ENCODE measurements at places on chromosomes 16 and 17.

- DNase-seq, result peak; percentile 12
Observed at GRCh38 chr16:75868636-75869632, 142.6 kb upstream of the CPHXL start.

DNA sequence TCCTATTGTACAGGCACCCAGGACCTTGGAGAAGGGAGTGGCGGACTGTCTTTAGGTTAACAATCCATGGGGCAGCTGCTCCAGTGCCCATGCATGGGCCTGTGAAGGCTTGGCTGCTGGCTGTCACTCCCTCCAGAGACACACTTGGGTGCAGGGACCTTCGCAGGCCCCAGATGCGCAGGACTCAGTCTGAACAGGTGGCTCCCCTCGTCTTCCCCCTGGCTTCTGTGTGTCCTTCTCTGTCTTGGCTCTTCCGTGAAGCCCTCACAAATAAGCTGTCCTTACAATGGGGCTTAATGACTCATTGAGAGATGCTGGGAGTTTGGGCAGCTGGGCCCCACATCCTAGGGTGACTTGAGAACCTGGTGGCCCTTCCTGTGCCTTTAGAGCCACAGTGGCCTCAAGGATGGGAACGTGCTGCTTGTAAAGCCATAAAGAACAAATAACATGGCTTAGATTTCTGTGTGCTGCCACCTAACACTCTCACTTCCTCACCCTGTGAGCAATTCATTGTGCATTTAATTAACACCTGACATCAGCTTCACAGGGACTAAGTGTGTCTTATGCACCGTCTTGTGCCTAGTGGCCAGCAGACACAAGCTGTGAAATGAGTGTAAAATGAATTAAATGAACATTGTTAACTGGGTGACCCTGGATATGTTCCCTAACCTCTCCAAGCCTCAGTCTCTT, 340.7 kb downstream of the SNX29 start:
- no peak for DNase-seq

GRCh38 chr17:56130026-56130425, 23.2 kb upstream of the ANKFN1 start:
- DNase-seq, result no peak

- DNase-seq, result no peak
Observed at GRCh38 chr16:70294385-70295025, 4.5 kb upstream of the DDX19B start.

GRCh38 chr17:40952661-40953060, 14.1 kb downstream of the KRT39 start:
- no peak for DNase-seq

DNA sequence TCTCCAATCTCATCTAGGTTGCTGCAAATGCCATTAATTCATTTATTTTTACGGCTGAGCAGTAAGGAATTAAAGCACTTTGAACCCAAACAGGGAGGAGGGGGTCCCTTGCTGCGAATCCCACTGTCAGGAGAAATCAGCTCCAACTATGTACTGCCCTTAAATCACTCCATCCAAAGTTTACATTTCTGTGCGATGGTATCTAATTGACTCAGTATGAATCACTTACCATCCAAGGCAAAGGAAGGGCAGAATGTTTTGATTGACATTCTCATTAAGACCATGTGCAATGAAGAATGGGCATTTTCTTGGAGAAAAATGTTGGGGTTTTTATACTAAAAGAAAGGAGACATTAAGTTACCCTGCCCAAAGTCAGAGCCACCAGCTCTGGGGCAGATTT, 47.7 kb upstream of the XYLT1 start:
- DNase-seq, result no peak

- no peak for DNase-seq
Observed at GRCh38 chr16:2296661-2297505, 29.0 kb upstream of the RNPS1 start.

GRCh38 chr17:30234964-30235363, 533 bp downstream of the SLC6A4 start:
- no peak for DNase-seq

DNA sequence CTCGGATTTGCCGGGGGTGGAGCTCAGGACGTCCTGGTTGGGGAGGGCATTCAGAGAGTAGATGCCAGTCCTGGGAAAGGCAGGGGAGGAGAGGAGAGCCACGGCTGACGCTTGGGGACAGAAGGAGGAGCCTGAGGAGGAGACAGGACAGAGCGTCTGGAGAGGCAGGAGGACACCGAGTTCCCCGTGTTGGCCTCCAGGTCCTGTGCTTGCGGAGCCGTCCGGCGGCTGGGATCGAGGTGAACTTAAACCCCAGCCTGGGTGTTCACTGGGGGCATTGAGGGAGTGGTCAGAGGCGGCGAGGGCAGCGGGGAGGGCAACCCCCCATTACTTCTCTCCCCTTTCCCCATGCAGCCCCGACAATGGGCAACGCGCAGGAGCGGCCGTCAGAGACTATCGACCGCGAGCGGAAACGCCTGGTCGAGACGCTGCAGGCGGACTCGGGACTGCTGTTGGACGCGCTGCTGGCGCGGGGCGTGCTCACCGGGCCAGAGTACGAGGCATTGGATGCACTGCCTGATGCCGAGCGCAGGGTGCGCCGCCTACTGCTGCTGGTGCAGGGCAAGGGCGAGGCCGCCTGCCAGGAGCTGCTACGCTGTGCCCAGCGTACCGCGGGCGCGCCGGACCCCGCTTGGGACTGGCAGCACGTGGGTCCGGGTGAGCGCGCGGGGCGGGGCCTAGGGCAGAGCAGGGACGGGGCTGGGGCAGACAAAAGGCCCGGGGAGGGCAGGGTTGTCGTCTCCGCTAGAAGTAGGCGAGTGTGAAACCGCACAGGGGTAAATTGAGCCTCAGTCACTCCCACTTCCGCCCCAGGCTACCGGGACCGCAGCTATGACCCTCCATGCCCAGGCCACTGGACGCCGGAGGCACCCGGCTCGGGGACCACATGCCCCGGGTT, 3.7 kb downstream of the NOL3 start:
- DNase-seq, result peak; percentile 78

- no peak for DNase-seq
Observed at GRCh38 chr16:3023415-3023668, 400 bp downstream of the HCFC1R1 start.

- no peak for DNase-seq
Observed at GRCh38 chr17:8956465-8956902, 9.0 kb downstream of the PIK3R5 start.

- peak; percentile 16 for DNase-seq
Observed at GRCh38 chr17:7021993-7022778, 664 bp upstream of the BCL6B start.

- no peak for DNase-seq
Observed at GRCh38 chr17:68195667-68196393, 52.0 kb upstream of the AMZ2 start.
